ENCODE measurements at places on chromosomes 11 and 22. TPM values are rescaled to one million over a fixed set of nuclear protein-coding genes. Genes with fewer than 3 reads are reported as not detected.

DNA sequence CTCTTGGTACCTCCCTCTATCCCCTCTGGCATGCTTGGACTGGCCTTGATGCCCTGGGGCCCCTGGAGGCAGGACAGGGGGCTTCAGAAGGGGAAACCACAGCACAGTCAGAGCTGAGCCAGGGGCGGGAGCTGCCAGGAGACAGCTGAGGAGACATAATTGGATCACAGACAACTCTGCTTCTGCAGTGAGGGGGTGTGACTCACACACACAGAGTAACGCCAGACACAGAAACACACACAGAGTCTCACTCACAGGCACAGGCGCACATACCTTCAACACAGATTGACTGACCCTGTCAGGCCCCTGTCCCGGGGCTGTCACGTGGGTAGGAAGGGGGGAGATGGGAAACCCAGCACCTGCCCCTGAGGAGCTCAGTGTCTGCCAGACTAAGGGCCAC lies 20.6 kb downstream of the STARD10 start:
- peak; percentile 93 for DNase-seq
- H3K4me3 ChIP-seq: no peak overlapping the region
- peaks cover 28% of the 10 kb centered on the region for H3K4me1 ChIP-seq

DNA sequence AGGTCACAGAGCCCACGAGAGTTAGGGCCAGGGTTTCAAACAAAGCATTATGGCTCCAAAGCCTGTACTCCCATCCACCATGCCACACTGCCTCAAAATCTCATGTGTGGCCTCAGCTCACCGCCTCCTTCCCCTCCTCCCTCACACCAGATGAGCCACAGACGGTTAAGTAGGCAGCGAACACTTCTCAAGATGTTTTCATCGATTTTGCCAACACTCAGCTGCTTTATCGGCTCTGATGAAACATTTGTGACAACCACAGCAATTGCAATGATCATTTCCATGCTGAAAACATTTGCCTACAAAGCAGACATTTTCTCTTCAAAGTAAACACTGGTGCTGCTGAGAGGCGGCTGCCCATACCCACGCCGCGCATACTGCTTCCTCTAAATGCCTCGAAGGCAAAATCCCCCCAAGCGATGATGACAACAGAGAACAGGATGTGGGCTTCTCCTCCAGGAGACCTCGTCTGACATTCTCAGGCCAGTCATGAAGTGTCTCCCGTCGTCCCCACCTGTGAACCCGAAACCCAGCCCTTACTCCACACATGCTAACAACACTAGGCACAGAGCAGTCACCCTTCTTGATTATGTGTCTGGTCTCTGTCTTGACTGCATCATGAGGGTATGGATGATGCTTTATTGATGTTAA lies 599.2 kb downstream of the SOX6 start:
- H3K27me3 ChIP-seq: no peaks in the 10 kb centered on the region
- DNase-seq: no peak
- no peak overlapping the region for H3K27ac ChIP-seq
- H3K36me3 ChIP-seq: no peaks in the 10 kb centered on the region

DNA sequence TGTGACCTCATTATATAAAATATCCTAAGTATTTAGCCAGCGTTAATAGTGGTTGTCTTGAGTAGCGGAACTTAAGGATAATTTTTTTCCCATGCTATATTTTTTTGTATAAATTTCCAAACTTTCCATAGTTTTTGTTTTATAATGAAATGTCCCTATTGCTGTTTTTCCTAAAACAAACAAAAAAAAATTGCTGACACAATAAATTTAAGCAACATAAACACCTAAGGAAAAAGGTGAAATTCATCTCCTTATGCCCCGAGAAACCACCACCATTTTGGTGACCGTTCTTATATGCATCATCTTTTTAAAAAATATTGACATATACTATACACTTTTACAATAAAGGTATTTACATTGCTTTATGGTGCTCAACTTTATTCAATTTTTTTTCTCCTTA lies 708.8 kb upstream of the ANO5 start:
- H3K4me1 ChIP-seq: no peaks in the 10 kb centered on the region
- DNase-seq: no peak
- no peak overlapping the region for H3K27ac ChIP-seq
- no peaks in the 10 kb centered on the region for H3K27me3 ChIP-seq
- H3K4me3 ChIP-seq: no peak overlapping the region

Gene MUC15
- not detected for total RNA-seq

Gene STIM1
- total RNA-seq: 13.9 TPM

DNA sequence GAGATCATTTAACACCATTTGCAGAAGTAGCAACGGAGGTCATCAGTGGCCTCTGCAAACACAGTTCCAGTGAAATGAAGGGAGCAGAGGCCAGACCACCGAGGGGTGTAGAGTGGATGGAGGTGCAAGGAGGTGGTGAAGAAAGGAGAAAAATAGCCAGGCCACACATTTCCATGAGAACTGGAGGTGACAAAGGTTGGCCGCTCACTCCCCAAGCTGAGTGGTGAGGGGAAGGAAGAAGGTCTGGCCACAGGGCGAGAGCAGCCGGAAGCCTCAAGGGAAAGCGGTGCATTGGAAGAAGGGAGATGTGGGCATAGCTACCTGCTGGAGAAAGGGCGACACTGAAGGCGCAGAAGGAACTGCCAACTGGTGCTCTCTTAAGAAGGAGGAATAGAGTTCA lies 20.1 kb upstream of the TMPRSS4 start:
- no peaks in the 10 kb centered on the region for H3K4me1 ChIP-seq
- H3K27me3 ChIP-seq: peaks cover 14% of the 10 kb centered on the region
- H3K36me3 ChIP-seq: no peaks in the 10 kb centered on the region
- DNase-seq: no peak
- H3K4me3 ChIP-seq: no peak overlapping the region

Gene MRGPRF
- total RNA-seq: 6.3 TPM

Gene DEUP1
- not detected for total RNA-seq

GRCh38 chr11:7538466-7539454 lies 25.0 kb downstream of the PPFIBP2 start:
- H3K4me1 ChIP-seq: no peaks in the 10 kb centered on the region
- DNase-seq: no peak
- no peaks in the 10 kb centered on the region for H3K36me3 ChIP-seq
